Stimulated activated CD8-positive, alpha-beta memory T cell treated with anti-CD3 and anti-CD28 coated beads, Interleukin-4, amount 100 ng/mL, for 1 hour (primary cell): ENCODE measurements at places on chromosomes 5 and 9.

DNA sequence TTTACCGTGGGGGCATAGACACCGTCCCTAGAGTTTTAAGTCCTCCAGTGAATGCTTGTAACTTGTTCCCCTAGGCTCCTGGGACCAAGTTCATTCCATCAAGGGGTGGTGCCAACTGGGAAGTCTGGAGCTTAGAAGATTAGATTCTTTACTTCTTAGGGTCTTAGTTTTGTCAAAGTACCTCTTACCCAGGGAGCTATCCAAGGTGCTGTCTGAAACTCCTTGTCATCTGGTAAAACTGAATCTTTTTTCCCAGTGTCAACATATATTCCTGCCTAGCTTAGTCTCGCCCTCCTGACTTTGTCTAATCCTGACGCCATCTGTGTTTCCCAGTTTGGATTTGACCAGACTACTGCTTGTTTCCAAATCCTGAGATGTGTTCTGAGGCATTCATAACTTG is 41.6 kb downstream of the MAMDC2 start:
- DNase-seq, result no peak

DNA sequence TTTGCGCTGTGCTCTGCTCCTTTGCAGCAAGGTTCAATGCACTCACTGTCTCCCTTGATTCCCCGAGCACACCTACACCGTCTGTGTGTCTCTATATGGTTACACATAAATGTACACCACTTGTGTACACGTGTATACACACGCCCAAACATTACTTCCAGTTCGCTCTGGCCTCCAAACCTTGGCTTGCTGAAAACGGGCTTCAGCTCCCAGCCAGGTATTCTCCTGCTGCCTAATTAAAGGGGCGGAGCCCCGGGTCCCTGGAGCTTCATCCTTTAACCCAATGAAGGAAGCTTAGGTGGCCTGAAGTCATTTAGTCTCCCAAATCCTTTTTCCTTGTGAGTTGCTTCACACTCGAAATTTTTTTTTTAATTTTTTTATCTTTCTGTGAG is 4.6 kb downstream of the ISL1 start:
- no peak for DNase-seq

- DNase-seq, result no peak
Observed at GRCh38 chr9:19690128-19690527, 98.7 kb downstream of the SLC24A2 start.

- no peak for DNase-seq
Observed at GRCh38 chr5:53219610-53220009, 110.1 kb upstream of the MOCS2 start.

GRCh38 chr5:163727028-163727427 is 221.6 kb downstream of the MAT2B start:
- DNase-seq, result no peak

GRCh38 chr9:8095672-8096086 is 296.1 kb upstream of the DMAC1 start:
- DNase-seq, result no peak

GRCh38 chr9:107895501-107896001 is 406.0 kb upstream of the KLF4 start:
- no peak for DNase-seq

DNA sequence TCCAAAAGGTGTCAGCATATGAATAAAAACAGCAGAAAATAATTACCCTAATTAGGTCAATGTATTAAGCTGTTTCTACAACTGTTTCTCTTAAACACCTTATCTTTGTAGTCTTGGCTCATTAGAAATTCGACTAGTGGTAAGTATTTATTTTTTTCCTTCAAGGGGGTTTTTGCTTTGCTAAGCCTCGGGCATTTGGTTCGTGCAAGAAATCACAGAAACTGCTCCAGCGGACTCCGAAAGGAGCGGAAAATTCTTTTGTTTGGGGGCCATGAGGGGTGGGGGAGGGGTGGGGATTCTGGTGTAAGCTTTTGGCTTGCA is 757 bp downstream of the ZBED3 start:
- DNase-seq, result no peak

DNA sequence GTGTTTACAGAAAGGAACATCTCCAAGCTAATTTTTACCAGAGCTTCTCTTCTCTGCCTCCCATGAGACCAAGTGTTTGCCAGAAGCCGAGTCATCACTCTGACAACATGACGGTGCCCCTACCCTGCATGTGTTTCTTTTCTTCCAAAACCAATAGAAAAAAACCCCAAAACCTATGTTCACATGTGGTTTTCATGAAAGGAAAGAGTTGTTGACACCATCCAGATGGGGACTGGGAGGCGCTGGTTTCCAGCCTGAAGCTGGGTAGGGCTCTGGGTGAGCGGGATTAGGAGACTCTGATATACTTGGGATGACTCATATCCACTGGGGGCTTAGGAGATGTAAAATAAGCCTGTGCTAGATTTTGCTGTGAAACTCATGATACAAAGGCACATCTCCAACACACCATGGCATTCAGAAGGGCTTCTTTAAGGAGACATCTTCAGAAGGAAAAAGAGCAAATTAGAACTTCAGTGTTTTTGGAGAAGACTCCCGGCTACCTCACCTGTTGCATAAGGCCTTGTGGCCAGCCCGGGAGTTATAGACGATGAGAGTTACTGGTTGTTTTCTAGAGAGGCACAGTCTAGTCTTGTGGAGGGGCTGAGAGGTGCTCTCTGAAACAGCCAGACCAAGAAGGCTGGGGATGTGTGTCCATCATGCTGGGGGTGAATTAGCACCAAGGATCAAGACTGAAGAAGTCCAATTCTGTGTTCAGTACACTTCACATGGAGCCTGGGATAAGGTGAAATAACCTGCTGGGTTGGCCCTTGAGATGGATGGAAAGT is 108.9 kb upstream of the LHFPL2 start:
- DNase-seq, result no peak

DNA sequence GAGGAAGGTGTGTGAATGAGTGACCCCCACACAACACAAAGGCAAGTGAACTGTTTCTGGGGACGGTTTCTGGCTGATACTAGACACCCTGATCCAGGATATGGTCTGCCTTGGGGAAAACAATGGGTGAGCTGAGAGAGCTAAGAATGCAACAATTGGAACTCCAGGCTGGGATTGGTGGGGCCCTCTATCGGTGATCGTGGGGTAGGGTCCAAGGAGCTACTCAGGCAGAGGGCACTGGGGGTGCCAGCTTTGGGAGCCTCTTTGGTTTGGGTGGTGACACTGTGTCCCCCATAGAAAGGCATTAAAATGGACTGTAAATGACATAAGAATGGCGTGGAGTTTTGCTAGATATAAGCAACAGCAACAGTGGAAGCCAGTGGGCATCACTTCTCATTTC is 439.1 kb downstream of the DMAC1 start:
- no peak for DNase-seq

DNA sequence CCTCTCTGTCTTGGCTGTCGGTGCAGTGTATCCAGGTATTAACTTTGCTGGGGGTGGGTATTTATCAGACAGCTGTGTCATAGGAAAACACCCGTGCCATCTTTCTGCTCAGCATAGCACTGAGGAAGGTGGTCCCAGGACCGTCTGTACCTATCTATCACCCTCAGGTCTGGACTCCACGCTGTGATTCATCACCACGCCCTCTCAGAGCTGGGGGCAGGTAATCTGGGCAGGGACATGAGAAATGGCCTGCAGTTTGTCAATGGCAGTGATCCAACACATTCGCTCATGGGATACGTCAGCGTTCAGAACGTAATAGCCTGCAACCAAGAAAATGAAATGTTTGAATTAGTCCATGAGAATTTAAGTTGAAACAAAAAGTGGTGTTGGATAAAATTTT is 151.6 kb upstream of the MAP1B start:
- DNase-seq, result no peak

DNA sequence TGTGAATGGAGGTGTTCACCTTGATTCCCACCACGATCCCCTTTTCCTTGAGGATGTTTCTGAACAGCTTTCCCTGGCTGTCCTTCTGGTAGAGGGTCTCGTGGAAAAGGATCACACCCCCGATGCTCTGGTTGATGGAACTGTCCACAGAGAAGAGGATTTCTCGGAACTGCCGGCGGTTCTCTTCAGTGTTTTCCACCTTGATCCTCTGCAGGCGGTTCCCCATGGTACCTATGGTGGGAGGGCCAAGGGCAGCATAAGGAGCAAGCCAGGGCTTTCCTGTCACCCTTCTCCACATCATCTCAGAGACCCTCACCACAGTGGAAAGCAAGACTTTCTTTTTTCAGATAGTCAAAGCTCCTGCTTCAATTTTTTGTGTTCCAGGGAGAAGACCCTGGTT is 5.8 kb downstream of the ALDOB start:
- DNase-seq, result no peak

GRCh38 chr5:119411361-119412278 is 40.7 kb upstream of the HSD17B4 start:
- DNase-seq, result peak; percentile 23

- no peak for DNase-seq
Observed at GRCh38 chr5:39201781-39202596, 17.4 kb downstream of the FYB1 start.

- no peak for DNase-seq
Observed at GRCh38 chr5:178206166-178207101, 2.1 kb downstream of the HNRNPAB start.

DNA sequence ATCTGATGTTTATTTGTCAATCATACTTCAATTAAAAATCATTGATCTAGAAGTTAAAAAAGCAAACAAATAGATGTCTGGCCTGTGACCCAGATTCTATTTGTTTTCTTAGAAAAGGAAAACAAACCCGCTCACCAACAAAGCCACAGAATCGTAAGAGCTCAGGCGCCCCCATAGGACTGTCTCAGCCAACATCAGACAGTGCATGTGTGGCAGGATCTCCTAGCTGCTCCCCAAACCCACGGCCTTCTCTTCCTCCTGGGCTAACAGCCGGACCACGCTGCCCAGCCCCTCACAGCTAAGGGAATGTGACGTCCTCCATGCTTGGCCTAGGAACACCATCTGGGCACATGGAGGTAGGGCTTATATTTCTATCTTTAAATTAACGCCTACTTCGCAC is 19.4 kb downstream of the OR2Y1 start:
- no peak for DNase-seq

DNA sequence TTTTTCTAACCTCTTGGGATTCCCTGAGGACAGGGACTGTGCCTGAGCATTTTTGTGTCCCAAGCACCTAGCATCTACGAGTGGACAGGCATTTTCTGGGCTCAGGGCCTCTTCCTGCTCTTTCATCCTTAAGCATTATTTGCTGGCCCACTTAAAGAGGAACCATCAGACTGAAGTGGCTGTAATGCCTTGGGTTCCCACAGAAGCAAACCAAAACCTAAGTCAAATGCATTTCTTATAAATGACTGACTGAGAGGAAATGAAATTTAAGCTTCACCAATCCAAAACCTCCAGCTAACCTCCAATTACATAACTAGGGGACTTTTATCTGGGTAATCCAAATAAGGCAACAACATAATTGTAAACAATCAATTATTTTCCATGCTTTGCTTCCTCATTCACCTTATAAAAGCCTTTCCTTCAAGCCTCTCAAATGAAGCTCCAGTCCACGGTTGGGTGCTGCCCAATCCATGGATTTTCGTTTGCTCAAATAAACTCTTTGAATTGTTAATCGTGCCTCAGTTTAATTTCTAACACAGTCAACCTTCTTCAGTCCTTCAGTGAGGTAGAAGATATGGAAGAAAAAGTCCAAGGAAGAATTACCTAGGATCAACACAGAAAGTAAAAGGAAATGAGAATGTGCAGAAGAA is 25.3 kb upstream of the SLC31A2 start:
- no peak for DNase-seq

GRCh38 chr5:151456321-151456940 is 9.0 kb downstream of the SLC36A1 start:
- DNase-seq, result no peak

DNA sequence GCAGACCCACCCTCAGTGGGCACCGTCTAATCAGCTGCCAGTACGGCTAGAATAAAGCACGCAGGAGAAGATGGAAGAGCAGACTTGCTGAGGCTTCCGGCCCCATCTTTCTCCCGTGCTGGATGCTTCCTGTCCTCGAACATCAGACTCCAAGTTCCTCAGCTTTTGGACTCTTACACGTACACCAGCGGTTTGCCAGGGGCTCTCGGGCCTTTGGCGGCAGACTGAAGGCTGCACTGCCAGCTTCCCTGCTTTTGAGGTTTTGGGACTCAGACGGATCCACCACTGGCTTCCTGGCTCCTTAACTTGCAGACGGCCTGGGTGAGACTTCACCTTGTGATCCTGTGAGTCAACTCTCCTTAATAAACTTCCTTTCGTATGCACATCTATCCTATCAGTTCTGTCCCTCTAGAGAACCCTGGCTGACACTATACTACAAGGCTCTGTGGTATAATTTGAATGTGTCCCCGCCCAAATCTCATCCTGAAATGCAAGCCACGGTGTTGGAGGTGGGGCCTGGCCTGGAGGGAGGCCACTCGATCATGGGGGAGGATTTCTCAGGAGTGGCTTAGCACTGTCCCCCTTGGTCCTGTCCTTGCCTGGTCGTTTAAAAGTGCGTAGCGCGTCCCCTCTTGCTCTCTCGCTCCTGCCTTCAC is 31.1 kb upstream of the NRARP start:
- DNase-seq, result no peak

- DNase-seq, result peak; percentile 75
Observed at GRCh38 chr5:141512390-141512910, 23.6 kb downstream of the PCDHGC5 start.

- no peak for DNase-seq
Observed at GRCh38 chr9:114805670-114806525, at the start of gene TNFSF15. Gene TNFSF15, minus strand, starts transcription at chr9:114806039. Its CDS starts 27 bp downstream, at chr9:114806012.

DNA sequence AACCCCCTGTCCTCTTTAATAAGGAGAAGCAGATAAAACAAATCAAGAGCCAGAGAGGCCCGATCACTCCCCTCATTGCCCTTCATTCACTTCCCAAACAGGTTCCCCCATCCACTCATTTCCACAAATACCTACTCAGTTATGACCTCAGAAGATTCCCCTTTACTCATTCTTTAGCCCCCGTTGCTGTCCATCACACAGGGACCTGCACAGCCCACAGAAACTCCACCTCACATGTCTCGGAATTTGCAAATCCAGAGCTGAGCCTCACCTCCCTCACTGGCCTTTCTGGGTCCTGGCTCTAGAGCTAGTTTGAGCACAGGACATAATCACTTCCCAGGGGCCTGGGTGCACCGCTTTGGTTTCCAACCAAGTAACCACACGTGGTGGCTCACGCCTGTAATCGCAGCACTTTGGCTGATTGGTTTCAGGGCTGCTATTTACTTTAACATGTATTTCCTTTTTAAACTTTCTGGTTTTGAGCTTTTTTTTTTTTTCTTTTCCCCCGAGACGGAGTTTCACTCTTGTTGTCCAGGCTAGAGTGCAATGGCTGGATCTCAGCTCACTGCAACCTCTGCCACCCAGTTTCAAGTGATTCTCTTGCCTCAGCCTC is 17.8 kb downstream of the ATP6V0E1 start:
- peak; percentile 12 for DNase-seq

DNA sequence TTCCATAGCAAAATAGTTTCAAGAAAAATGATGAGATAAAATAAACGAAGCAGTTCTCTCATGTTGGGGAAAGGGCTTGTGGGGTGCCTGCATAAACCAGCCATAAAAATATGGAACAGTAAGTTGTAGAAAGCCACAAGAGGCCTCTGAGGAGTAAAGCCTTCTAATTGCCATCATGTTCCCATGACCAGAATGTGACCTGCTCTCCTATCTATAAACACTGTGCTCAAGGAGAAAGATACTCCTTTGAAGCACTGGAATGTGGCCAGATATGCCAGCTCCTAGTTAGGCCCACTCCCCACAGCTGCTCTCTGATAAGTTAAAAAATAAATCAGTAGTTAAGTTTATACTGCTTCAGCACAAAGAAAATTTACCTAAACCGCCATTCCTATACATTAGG is 65.8 kb downstream of the SETX start:
- DNase-seq, result no peak

- no peak for DNase-seq
Observed at GRCh38 chr5:143685246-143685815, 126.6 kb upstream of the HMHB1 start.
